ENCODE measurements at places on chromosomes 3 and 15. TPM values are rescaled to one million over a fixed set of nuclear protein-coding genes. Genes with fewer than 3 reads are reported as not detected.
A peak's percentile ranks its signal among the peaks of the same experiment; 100 is the strongest.

DNA sequence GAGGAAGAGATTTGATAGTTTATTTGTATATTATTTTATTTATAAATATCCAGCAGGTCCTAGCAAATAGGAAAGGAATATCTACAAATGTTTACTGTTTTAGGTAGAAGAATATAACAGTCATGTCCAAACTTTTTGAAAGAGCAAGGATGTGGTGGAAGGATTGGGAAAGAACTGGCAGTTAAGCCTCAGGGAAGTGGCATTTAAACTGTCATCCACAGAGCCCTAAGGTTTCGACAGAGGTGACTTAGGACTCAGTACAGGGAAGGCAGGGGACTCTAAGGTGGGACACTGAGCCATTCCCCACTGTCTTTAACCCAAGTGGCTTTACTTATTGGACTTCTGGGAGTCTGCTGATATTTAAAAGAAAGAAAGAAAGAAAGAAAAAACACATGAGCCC, 11.8 kb upstream of the TMEM87A start:
- H3K36me3 ChIP-seq: no peaks in the 10 kb centered on the region
- H3K27me3 ChIP-seq: no peaks in the 10 kb centered on the region
- no peak overlapping the region for H3K27ac ChIP-seq
- H3K4me1 ChIP-seq: peaks cover 14% of the 10 kb centered on the region
- DNase-seq: no peak

DNA sequence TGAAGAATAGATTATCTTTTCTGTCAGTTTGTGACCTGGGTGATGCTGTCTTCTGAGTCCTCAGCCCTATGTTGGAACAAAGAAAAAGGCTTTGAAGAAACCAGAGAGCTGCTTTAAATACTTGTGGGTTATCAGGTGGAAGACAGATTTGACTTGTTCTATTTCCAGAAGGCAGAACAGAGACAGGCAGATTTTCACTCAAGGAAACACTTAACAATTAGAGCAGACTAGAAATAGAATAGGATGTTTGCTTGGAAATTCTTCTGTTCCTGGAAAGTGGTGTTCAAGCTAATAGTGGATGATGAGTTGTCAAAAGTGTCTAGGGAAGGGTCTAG, 219.4 kb downstream of the UBE2E2 start:
- no peak overlapping the region for H3K4me3 ChIP-seq
- no peak for DNase-seq
- no peaks in the 10 kb centered on the region for H3K27me3 ChIP-seq
- no peaks in the 10 kb centered on the region for H3K36me3 ChIP-seq

GRCh38 chr3:73315706-73316105, 254.2 kb downstream of the EBLN2 start:
- H3K27me3 ChIP-seq: no peaks in the 10 kb centered on the region
- H3K27ac ChIP-seq: no peak overlapping the region
- H3K4me3 ChIP-seq: no peak overlapping the region
- no peaks in the 10 kb centered on the region for H3K36me3 ChIP-seq

- no peak for DNase-seq
- peaks cover 49% of the 10 kb centered on the region for H3K36me3 ChIP-seq
- H3K27me3 ChIP-seq: no peaks in the 10 kb centered on the region
- peak overlapping the region; percentile 97 for H3K27ac ChIP-seq
Observed at GRCh38 chr3:128727059-128727458, 1.1 kb downstream of the RAB7A start.

The CYP8B1 gene
- not detected for total RNA-seq

The HHLA2 gene
- total RNA-seq: 7.2 TPM

- no peak for DNase-seq
- no peak overlapping the region for H3K4me3 ChIP-seq
- no peaks in the 10 kb centered on the region for H3K27me3 ChIP-seq
- no peak overlapping the region for H3K27ac ChIP-seq
- peaks cover 9% of the 10 kb centered on the region for H3K4me1 ChIP-seq
- H3K36me3 ChIP-seq: no peaks in the 10 kb centered on the region
Observed at GRCh38 chr15:45918839-45919238, 284.0 kb downstream of the SQOR start.

GRCh38 chr3:124765197-124765840, 35.1 kb downstream of the UMPS start:
- peaks cover 10% of the 10 kb centered on the region for H3K4me1 ChIP-seq
- no peak overlapping the region for H3K4me3 ChIP-seq
- no peak for DNase-seq
- H3K27me3 ChIP-seq: no peaks in the 10 kb centered on the region
- peaks cover 41% of the 10 kb centered on the region for H3K36me3 ChIP-seq

DNA sequence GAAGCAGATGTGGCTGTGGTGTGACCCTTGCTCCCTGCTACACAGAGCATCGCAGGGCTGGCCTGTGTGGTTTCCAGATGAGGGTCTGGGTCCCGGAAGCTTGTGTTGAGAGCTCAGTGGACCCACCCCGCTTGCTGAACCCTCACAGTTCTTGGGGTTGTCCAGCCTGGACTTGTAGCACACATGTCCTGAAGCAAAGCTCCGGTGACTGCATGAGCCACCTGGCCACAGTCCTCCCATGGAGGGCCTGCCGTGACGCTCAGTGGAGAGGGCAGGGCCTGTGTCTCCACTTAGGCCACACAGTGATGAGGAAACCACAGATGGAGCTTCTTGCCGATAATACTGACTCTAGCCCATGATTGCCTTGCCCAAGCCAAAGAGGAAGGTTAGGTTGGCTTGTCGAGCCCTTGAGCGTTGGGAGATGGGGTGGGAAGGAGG, 62.6 kb downstream of the RGMA start:
- peaks cover 72% of the 10 kb centered on the region for H3K36me3 ChIP-seq
- no peak overlapping the region for H3K4me3 ChIP-seq
- DNase-seq: no peak
- no peaks in the 10 kb centered on the region for H3K27me3 ChIP-seq
- H3K27ac ChIP-seq: peak overlapping the region; percentile 72

- no peak overlapping the region for H3K27ac ChIP-seq
- H3K36me3 ChIP-seq: peaks cover 8% of the 10 kb centered on the region
- no peak overlapping the region for H3K4me3 ChIP-seq
- DNase-seq: no peak
- H3K4me1 ChIP-seq: peaks cover 55% of the 10 kb centered on the region
Observed at GRCh38 chr3:13023971-13024764, 49.1 kb downstream of the IQSEC1 start.

DNA sequence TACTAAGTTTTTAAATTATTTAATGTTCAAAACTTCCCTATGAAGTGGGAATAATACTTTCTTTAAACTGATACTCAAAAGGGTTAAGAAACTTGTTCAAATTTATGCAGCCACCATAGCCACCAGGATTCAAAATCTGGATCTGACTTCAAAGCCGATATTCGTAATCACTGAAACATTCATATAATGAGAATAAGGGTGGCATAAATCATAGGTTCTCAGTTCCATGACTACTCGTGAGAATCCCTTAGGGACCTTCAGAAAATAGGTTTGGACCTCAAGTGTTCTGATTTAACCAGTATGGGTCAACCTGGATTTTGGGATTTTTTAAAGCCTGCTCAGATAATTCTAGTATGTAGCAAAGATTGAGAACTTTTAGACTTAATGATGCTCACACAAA, 160.6 kb downstream of the RBMS3 start:
- peaks cover 11% of the 10 kb centered on the region for H3K4me1 ChIP-seq
- no peak overlapping the region for H3K4me3 ChIP-seq
- DNase-seq: no peak
- no peaks in the 10 kb centered on the region for H3K27me3 ChIP-seq
- H3K36me3 ChIP-seq: no peaks in the 10 kb centered on the region

GRCh38 chr3:106765342-106765741, 611.9 kb upstream of the CCDC54 start:
- DNase-seq: peak; percentile 76
- H3K36me3 ChIP-seq: peaks cover 10% of the 10 kb centered on the region
- no peak overlapping the region for H3K4me3 ChIP-seq
- peak overlapping the region; percentile 91 for H3K27ac ChIP-seq

- no peak overlapping the region for H3K4me3 ChIP-seq
- H3K27ac ChIP-seq: no peak overlapping the region
- no peaks in the 10 kb centered on the region for H3K27me3 ChIP-seq
- no peak for DNase-seq
- H3K36me3 ChIP-seq: no peaks in the 10 kb centered on the region
Observed at GRCh38 chr3:27293939-27294338, 75.2 kb downstream of the NEK10 start.

DNA sequence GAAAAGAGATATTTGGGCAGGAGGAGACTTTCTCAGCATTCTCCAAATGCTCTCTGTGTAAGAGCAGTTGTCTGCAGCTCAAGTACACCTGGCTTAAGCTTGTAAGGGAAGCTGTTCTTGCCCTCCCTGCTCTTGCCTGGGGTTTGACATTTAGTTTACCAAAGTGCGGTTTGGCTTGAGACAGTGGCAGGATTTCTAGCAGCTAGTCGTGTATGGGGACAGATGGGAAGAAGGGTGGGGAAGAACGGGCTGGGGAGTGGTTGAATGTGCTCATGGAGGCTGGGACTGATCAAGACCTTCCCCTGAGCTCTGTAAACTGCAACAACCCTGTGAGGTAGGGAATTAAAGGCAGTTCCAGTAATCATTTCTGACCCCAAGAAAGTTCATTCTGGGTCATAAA, 39.8 kb downstream of the SQOR start:
- DNase-seq: no peak
- H3K36me3 ChIP-seq: peaks cover 14% of the 10 kb centered on the region
- H3K4me3 ChIP-seq: no peak overlapping the region
- no peaks in the 10 kb centered on the region for H3K4me1 ChIP-seq
- H3K27ac ChIP-seq: no peak overlapping the region
- H3K27me3 ChIP-seq: no peaks in the 10 kb centered on the region

The NME9 gene
- total RNA-seq: not detected

DNA sequence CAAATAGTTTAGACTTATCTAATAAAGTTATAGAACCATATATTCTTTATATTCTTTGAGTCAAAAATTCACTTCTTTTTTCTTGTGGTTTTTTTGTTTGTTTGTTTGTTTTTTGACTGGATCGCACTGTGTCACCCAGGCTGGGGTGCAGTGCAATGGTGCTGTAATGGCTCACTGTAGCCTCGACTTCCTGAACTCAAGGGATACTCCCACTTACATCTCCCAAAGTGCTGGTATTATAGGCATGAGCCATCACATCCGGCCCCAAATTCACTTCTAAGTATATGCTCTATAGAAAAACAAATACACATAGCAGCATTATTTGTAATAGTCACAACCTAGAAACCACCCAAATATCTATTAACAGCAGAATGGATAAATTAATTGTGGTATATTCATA, 13.7 kb upstream of the SLTM start:
- no peak for DNase-seq
- H3K36me3 ChIP-seq: no peaks in the 10 kb centered on the region
- peaks cover 6% of the 10 kb centered on the region for H3K4me1 ChIP-seq
- no peak overlapping the region for H3K27ac ChIP-seq
- H3K4me3 ChIP-seq: no peak overlapping the region

GRCh38 chr3:23940775-23941174, 4.3 kb upstream of the NR1D2 start:
- H3K36me3 ChIP-seq: peaks cover 19% of the 10 kb centered on the region
- H3K4me1 ChIP-seq: peaks cover 15% of the 10 kb centered on the region
- H3K4me3 ChIP-seq: no peak overlapping the region
- H3K27ac ChIP-seq: no peak overlapping the region

The KIF15 gene
- total RNA-seq: 17.0 TPM

The COX17 gene
- 51.3 TPM for total RNA-seq

The TMEM202 gene
- not detected for total RNA-seq

DNA sequence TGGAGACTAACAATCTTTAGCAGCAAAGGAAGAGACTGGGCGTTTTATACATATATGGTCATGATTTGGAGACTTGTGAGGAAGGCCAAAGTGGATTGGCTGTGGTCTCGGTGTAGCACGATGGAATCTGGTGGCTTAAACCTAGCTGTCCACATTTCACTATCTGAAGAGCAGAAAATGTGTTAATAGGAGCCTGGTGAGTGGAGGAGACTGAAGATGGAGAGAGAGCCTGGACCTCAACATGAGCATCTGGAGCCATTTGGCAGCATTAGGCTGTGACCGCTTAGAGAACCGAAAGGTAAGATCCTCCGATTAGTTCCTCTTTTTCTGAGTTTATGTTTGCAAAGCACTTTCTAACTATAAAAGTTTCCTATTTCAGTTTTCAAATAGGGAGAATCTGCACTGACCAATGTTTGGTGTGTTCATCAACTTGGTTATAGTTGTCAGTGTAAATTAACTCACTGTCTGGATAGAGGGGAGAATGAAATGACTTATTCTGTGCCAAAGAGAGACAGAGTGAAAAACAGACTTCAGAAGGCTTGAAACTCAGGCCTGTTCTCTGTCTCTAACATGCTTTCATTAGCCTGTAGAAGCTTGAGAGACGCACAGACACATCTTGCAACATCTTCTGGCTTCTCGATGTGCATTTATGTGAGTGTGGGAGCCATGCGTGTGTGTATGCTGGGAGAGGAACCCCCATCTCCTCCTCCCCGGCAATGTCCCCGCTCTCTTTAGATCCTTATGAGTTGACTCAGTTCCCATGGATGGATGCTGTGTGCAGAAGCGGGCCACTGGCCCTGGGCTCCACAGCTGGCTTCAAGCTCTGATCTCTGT, 244.7 kb upstream of the TBL1XR1 start:
- peaks cover 37% of the 10 kb centered on the region for H3K4me1 ChIP-seq
- DNase-seq: no peak
- no peak overlapping the region for H3K4me3 ChIP-seq
- H3K36me3 ChIP-seq: peaks cover 6% of the 10 kb centered on the region
- no peak overlapping the region for H3K27ac ChIP-seq

Measured in Calu3 (cell line).